Lung (tissue), 17 donors: ENCODE measurements at places on chromosomes 16 and 17. TPM values are rescaled to one million over a fixed set of nuclear protein-coding genes. Genes with fewer than 3 reads are reported as not detected.

ZP2 gene
- total RNA-seq: not detected

RPGRIP1L gene
- total RNA-seq: 17.9 TPM

RNF112 gene
- 6.9 TPM for total RNA-seq

NOS2 gene
- total RNA-seq: 1.2 TPM

KRTAP9-4 gene
- total RNA-seq: not detected

KIAA0513 gene
- total RNA-seq: 23.5 TPM

BOLA2 gene
- total RNA-seq: 6.3 TPM

HOXB7 gene
- total RNA-seq: 3.3 TPM

KRTAP16-1 gene
- total RNA-seq: not detected

TMC5 gene
- 129 TPM for total RNA-seq

HOXB2 gene
- 13.9 TPM for total RNA-seq

SLC6A2 gene
- total RNA-seq: not detected

CCDC47 gene
- total RNA-seq: 89.9 TPM
